ENCODE measurements at places on chromosomes 6 and 20.

- peak; percentile 69 for DNase-seq
Measured at GRCh38 chr6:37171970-37172812, 2.2 kb downstream of the PIM1 start.

GRCh38 chr6:90811596-90812226 lies 224.8 kb upstream of the MAP3K7 start:
- DNase-seq = no peak

DNA sequence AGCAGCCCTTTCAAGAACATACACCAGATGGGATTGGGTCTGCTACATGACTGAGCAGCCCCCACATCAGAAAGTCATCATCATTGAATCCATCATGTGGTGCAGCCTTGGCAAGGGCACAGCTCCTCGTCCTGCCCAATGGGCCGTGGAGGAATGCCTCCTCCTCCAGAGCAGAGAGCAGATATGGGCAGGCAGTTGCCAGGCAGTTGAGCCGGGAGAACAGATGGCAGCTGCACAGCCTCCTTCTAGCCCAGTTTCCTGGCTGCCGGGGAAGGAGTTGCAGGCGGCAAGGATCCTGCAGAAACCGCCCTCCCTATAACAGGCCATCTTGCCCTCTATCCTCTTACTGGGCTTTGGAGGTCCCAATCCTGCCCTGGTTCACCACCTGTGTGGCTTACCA lies 11.9 kb upstream of the ZFAND3 start:
- DNase-seq = no peak

- no peak for DNase-seq
Measured at GRCh38 chr6:11243861-11244260, 11.4 kb upstream of the NEDD9 start.

DNA sequence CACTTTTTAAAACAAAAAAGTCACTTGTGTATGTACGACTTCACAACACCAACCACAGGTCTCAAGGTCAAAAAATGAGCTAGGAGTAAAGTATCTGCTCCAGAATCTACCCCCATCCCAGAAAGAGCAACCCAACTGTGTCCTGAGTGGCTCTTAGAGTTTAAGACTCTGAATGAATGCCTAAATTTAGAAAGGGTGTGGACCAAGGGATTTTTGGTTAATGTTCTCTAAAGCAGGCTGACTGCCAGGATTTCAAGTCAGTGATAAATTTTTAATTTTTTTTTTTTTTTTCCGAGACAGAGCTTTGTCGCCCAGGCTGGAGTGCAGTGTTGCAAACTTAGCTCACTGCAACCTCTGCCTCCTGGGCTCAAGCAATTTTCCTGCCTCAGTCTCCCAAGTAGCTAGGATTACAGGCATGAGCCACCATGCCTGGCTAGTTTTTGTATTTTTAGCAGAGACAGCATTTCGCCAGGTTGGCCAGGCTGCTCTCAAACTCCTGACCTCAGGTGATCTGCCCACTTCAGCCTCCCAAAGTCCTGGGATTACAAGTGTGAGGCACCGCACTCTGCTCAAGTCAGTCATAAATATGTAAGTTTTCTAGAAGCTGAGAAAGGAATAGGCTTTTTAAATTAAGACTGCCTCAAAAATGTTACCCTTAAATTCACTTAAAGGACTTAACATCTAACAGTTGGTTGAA lies 20.2 kb downstream of the STAU1 start:
- DNase-seq = no peak

DNA sequence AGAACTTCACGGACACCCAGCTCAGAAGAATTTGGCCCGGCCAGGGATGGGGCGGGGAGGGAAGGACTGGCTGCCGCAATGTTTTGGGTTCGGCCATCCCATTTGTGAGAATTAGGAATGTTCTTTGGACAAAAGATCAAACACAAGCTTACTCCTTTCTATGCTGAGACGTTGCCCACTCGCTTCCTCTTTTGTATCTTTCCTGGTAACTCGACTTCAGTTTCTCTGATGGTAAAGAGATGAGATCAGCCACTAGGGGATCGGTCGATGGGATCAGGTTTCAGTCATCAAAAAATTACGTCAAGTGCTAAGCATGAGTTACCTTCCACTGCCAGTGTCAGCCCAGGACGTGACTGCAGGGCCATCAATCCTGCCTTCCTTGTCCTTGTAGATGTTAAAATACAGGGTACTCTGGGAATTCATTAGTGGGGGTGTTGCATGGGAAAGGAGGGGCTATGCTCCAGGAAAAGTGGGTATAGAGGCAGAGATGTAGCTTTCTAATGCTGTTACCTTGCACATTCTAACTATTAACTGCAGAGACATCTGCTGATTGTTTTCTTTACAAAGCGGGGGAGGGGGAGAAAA lies 190.2 kb downstream of the TSHZ2 start:
- no peak for DNase-seq

DNA sequence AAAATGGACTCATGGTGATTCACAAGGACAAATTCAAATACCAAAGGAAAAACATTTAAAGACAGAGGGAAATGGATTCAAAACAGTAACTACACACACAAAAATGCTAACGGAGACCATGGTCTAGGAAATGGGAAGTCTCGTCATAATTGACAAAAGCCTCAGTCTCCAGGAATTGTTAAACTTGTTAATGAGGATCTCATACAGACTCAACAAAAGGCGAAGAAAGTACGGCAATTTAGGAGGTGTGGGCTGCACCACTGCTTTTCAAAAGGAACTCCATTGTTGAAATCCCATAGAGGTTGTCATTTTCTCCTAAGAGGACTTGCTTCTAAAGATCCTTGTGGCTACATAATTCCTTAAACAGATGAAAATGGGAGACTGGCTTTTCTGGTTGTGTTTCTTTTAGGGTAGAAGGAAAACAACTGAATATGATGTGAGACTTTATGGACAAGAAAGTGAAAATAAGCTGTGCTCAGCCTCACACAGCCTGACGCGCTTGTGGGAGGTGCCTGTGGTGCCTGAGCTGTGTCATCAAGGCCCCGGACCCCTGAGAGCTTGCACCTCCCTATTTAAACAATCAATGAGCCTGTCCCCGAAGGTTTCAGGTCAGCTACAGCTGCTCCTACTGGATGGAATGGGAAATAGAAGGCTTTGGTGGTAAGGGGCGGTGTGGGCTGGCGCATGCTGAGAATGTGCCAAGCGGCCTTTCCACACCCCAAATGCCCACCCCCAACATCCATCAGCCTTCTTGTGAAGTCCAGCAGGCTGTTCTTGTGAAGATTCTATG lies 2.5 kb upstream of the CLDN20 start:
- DNase-seq = no peak

DNA sequence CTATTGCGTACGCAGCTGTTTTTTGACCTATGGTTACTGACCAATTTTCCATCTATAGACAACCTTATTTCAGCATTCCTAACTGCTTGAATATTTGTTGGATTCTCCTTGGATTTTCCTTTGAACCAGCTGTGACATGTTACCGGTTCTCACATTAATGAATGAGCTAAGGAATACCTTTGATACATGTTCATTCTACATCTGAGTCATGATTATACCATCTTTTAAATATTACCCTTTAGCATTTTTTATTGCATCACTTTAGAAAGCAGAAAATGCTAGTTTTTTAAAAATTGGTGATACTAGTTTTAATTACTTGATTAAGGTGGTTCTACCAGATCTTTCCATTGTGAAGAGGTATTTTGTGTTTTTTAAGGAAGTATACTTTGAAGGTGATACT lies 1.9 kb upstream of the IGF2R start:
- no peak for DNase-seq

All from thoracic aorta (tissue), 2 donors.